ENCODE measurements at places on chromosomes 13 and 19. TPM values are rescaled to one million over a fixed set of nuclear protein-coding genes. Genes with fewer than 3 reads are reported as not detected.

DNA sequence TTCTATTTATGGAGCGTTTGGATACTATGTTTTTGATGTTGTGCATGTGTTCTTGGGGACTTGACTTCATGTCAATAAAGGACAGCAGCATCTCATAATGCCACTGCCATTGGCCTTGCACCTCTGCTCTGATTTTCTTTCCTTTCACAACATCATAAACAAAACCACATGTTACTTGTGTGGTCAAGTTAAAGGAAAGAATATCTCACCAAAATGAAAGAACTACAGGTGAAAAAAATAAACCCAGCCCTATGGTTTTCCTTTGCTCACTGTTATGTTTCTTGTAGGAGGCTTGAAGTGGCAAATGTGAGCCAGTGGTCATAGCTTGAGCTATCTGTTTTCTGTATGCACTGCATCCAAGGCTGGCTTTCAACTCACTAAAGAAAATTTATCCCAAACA, 240.4 kb downstream of the KCNRG start:
- no peak for DNase-seq

- no peak for DNase-seq
Measured at GRCh38 chr19:34505321-34506025, 23.9 kb downstream of the WTIP start.

- no peak for DNase-seq
Measured at GRCh38 chr19:45900738-45901431, 1.5 kb downstream of the MYPOP start.

DNA sequence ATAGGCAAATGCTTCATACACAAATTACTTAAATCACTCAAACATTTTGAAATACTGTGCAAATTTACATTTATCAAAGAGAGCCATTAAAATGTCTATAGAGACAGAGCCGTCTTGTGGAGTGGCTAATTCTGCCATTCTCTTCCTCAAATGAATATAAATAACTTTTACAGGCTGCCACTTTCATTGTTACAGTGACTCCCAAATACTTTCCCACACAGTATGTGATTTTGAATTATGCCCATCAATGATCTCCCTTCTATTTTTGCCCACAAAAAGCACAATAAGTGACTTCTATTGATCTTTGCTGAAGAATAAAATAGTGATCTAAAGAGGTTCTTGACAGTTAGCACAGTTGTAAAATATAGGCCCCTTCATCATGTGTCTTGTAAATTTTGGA, 1244.9 kb downstream of the PCDH17 start:
- DNase-seq = no peak

Gene SLITRK5
- not detected for total RNA-seq

Gene ZNF547
- total RNA-seq = 0.61 TPM

Gene PRR19
- 0.93 TPM for total RNA-seq
